Stimulated activated CD8-positive, alpha-beta memory T cell treated with anti-CD3 and anti-CD28 coated beads, Interleukin-15, amount 100 ng/mL, for 48 hours (primary cell): ENCODE measurements at places on chromosomes 7 and 10.

- no peak for DNase-seq
Measured at GRCh38 chr7:36090976-36091873, 61.8 kb upstream of the EEPD1 start.

- no peak for DNase-seq
Measured at GRCh38 chr7:106568002-106568679, 92.8 kb downstream of the CCDC71L start.

DNA sequence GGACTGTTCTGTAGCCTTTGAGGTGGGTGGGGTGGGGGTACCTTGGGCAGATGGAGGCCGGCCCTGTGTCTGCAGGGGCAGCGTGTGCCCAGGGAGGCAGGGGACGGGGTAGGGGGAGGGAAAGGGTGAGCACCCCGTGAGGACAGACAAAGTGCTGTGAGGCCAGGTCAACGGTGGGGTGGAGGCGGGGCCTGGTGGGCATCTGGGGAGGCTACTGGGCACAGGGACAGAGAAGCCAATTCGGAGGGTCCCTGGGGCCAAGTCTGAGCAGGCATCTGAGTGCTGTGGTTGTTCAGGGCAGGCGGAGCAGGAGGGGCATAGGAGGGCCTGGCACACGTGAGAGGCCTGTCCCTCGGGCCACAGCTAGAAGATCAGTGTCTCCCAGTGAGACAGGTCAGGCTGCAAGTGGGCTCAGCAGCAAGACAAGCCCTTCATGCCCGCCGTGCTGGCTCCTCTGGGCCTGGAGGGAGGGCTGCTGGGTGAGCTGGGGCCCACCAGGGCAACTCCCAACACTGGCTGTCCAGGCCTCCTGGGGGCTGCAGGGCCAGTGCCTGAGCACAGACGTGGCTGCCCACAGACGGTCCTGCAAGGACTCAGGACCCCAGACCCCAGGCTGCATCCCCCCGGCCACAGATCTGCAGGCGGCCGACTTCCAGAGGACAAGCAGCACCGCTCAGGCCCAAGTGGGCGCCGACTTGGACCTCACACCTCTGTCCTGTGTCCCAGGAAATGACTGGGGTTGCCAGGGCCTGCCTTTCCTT is 26.4 kb upstream of the KNDC1 start:
- no peak for DNase-seq

DNA sequence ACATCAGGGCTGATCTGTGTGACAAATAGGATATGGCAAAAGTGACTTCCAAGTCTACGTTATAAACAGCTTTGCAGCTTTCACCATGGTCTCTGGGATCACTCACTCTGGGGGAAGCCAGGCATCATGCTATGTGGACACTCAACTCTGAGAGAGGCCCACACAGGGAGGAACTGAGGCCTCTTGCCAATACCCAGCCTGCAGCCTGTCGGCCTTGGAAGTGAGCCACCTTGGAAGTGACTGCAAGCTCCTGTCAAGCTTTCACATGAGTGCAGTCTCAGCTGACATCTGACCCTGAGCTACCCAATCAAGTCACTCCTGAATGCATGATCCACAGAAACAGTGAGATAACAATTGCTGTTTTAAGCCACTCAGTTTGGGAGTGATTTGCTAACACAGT is 56.5 kb downstream of the MMRN2 start:
- DNase-seq: no peak

- DNase-seq: no peak
Measured at GRCh38 chr7:35019179-35019729, 18.0 kb downstream of the DPY19L1 start.

DNA sequence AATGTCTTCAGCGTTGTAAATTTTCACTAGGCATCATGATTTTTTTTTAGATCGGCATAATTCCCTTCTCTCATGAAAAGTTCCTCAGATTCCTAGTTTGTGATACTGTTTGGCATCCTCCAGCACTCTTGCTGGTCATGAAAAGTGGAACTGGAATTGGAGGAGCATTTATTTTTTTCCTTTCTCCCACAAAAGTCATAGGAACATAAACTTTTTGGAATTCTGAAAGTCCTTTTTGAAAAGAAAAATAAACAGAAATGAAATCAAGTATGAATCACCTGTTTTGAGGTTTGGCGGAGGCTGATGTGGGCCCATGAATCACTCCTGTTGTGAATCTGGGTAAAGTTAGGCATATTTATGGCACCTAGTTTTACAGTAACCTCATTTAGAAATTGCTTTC is 17.7 kb downstream of the CACNB2 start:
- no peak for DNase-seq

DNA sequence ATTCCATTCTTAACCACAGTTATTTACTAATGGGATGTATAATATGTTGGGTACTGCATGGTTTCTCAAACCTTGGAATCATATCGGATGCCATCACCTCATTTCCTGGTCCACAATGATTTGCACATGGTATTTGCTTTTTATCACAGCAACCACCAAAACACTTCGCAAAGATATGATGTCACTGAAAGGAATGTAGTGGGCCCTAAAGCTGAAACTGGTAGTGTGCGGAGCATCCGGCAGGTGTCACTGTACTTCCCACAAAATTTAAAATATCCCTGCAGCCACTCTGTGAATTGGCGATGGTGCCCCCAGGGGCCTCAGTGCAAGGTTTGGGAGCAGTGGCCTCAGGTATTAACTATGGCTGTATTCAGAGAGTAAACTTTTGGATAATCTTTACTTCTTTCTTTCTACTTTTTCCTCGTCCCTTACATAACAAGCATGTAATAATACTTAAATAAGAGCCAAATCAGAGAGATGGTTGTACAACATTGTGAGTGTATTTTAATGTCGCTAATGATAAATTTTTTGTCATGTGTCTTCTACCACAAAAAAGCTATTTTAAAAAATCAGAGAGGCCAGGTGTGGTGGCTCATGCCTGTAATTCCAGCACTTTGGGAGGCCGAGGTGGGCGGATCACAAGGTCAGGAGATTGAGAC is 66.2 kb downstream of the FAM241B start:
- no peak for DNase-seq

DNA sequence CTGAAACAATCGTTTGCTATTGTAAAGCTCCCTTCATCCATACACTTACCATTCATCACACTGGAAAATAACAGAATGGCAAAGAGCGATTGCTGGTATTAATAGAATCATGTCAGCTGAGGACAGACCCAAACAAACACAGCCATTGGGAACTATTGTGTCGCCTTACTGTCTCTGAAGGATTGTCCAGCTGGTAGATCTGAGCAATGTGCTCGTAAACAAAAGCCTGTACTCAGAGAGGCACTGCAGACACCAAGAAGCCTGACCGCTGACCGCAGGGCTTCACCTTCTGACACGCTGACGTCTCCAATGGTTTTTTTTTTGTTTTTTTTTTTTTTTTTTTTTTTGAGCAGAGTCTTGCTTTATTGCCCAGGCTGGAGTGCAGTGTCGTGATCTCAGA is 151.0 kb upstream of the FRMD4A start:
- DNase-seq: no peak

DNA sequence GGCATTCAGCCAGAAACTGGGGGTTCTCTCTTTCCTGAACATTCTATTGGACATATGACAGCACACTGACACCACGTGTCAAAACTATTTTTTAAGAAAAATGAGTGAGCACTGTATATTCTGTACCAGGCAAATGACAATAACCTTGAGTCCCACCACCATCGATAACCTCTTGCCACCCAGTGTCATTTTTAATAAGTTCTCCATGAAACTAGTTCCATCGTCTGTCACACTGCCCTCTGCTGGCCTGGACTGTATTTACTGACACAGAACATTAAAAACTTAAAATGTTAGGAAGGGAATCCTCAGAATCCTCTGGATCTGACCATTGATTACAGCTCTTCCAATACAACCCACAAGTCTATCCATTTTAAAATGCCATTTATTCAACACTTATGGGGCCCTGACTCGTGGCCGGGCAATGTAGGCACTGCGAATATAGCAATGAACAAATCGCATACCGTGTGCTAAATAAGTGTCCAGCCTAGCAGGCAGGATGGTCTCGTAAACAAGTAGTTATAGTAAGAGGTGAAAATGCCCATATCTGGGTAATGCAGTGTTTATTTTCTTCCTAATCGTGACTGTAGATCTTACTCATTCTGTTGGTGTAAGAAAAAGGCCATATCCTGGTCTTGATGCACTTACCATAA is 35.9 kb upstream of the CACNB2 start:
- DNase-seq: no peak

DNA sequence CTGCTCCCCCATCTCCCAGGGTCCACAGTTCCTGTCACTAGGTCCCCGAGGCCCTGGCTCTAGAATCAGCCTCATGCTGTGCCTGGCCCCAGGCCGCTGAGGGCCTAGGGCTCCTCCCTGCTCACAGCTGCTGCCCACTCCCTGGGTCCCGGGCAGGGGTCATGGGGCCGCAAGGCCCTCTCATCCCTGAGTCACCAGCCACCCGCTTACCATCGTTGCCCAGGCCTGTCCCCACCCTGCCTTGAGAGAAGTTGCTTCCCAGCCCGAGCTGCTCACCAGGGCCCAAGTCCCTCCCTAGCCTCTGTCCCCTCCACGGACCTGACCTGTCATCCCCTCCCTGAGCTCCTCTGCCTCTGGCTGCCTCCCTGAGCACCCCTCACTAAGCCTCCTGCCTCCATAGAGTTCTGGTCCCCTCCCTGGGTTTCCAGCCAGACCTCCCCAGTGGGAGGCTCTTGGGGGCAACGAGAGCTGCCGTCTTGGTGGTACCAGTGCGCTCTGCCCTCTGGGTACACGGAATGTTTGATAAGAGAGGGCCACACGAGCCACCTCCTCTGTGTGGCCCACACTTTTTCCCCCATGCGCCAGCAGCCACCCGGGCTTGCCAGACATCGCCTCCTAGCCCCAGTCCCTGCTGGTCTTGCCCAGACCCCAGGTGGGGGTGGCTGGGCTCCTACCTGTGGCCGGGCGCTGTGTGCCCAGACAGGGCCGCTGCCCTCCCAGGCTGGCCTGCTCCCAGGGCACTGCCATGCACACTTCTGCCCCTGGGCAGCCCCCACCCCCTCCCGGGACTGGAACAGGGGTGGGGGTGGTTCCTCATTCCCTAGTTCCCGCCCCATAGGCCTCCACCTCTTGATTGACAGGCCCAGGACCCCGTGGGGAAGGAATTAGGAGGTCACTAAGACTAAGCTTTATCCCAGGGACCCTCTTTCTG is 21.3 kb downstream of the MLXIPL start:
- no peak for DNase-seq

DNA sequence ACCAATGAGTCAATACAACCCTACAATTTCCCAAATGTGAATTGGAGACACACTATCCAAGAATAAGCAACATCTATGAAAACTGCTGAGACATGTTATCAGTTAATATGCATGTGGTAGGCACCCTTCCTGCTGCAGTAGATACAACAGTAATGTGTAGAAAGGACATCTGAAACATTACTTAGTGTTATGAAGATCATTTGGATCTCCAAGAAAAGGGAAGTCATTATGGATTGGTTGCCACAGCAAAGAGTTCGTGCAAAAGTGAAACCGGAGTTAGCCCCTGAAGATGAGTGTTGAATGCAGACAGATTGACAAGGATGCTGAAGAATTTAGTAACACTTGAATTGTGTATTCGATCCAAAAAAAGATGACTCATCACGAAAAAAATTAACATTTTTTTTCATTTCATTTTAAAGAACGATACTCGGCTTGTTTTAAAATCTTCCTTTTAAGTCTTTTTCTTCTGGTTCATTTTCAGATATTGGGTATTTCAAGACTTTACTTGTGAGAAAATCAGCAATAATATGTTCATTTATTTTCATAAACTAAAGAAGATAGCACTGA is 322.4 kb upstream of the KLF6 start:
- DNase-seq: no peak

- no peak for DNase-seq
Measured at GRCh38 chr7:75968561-75969001, 25.8 kb downstream of the TMEM120A start.

DNA sequence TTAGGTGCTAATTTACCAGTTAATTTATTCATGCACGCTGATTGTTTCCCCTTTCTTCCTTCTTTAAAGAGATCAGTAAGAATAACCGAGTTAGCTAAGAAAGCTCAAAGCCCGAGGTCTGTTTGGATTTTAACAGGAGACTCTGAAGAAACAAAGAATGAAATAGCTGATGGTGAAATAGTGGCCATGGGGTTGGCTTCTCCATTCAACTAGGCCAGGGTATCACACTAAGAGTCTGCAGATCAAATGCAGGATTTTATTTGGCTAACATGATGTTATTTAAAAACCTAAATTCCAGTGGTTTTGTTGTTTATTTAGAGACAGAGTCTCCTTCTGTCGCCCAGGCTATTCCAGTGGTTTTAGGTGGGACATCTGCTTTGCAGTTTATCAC is 65.2 kb upstream of the SYPL1 start:
- no peak for DNase-seq

DNA sequence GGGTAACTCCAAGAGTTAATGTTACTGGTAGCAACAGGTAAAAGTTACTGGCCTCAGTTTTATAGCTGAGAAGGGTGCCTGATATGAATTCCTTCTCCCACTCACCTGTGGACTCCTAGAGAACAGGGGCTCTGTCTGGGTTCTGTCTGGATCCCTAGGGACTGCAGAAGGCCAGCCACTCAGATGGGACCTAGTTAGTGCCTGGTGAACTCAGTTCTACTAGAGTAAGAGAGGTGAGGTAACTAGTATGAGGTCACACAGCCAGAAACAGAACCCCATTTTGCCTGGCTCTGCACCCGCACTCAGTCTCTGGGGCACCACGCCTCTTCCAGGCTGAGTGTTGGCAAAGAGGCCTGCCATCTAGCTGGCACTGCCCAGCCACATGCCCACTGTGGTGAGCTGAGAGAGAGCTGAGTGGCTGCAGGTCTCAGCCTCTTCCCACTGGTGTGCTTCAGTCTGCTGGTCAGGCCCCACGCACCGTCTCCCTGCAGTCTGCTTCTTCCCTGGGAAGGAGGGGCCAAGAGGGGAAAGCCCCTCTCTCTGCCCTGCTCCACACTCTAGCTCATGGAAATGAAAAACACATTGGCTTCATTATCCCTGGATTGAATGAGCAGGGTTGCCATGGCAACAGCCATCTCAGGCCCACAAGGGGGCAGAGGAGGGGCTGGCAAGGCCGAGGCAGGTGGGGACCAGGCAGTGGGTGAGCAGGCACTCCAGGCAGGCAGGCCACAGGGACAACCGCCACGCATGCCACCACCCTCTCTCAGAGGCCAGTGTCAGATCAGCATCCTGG is 110.6 kb downstream of the ZMIZ1 start:
- no peak for DNase-seq

- no peak for DNase-seq
Measured at GRCh38 chr7:135143885-135144668, 3.8 kb upstream of the TMEM140 start.

- DNase-seq: no peak
Measured at GRCh38 chr10:23912884-23913404, 296.0 kb upstream of the KIAA1217 start.

DNA sequence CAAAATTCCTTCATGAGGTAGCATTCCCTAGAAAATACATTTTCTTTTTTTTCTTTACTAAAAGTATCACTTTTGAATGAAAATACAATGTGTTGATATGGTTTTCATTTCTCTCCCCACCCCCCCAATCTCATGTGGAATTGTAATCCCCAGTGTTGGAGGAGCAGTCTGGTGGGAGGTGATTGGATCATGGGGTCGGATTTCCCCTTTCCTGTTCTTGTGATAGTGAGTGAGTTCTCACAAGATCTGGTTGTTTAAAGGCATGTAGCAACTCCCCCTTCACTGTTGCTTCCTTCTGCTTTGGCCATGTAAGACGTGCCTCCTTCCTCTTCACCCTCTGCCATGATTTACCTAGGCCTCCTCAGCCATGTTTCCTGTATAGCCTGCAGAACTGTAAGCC is 790.3 kb upstream of the KCND2 start:
- DNase-seq: no peak

- DNase-seq: no peak
Measured at GRCh38 chr7:8360564-8361153, 72.8 kb upstream of the NXPH1 start.
